ENCODE measurements at places on chromosomes 3 and 15.

- no peak for DNase-seq
These were observed 888.3 kb downstream of the PLOD2 start for GRCh38 chr3:145272684-145273083.

GRCh38 chr15:58269455-58270414 lies 131.6 kb downstream of the AQP9 start:
- peak; percentile 40 for DNase-seq

DNA sequence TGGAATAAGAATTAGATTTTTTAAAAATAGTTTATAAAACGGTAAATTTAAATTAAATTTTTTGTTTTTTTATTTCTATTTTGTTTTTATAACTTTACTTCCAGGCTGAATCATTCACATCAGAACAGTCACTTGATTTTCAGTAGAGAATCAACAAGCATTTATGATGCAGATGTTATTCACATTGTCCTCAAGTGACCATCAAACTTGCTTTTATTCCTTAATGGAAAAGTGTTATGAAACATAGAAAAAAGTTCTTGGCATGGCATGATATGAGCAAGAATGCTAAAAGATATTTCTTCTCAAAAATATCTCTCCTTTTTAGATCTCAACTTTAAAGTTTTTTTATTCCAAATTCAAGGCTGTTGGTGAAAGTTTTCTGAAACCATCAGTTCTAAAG lies 70.9 kb upstream of the TGFBR2 start:
- no peak for DNase-seq

DNA sequence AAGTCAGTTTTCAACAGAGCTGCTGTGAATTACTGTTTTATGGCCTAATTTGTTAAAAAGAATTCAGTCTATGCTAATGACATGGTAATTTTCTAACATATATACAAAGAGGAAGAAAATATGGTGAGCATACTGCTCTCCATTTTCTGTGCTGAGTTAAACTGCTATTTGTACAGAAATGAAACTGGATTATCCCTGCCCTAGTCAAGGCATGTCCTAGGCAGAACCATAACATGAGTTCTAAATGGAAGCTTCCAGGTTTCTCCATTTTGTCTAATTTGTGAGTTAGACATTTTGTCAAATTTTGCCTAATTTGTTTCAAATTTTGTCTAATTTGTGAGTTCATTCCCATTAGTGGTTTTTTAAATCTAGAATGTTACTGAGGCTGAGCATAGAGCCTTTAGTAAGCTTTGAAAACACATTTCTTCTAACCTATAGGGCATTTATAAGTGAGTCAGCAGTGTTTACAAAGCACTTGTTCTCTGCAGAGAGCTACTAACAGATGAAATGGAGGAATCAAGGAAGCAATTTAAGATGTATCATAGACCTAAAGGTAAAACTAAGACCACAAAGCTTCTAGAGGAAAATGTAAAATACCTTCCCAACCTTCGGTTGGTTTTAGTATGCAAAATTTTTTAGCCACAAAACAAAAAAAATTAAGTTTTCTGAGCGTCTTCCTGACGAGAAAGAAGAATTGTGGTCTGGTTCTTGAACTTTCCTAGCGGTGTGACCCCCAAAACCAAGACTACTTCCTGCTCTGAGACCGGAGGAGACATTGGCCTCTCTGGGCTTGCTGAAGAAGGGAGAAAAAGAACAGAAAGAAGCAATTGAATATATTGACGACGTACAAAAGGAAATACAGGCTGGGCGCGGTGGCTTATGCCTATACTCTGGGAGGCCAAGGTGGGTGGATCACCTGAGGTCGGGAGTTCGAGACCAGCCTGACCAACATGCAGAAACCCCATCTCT lies 9.8 kb downstream of the P2RY14 start:
- DNase-seq: peak; percentile 22

- DNase-seq: no peak
These were observed 52.4 kb downstream of the TNIK start for GRCh38 chr3:171407759-171408158.

All from effector memory CD8-positive, alpha-beta T cell (primary cell).